ENCODE measurements at places on chromosomes 11 and 22.

DNA sequence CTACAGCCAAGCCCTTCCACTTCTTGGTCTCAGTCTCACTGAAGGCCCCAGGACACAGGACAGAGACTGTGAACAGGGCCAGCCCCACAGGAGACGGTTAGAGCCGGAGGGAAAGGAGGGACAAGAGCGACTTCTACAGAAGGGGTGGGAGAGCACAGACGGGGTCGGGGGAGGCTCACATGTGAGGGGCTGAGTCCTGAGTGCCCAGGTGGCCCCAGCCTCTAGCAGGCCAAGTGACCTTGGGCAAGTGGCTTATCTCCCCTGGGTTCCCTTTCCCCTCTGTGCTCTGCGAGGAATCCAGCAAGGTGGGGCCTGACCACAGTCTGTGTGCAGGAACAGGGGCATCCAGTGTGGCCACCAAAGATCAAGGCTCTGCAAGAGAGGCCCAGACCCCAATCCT is 102.6 kb upstream of the LMO1 start:
- no peak for DNase-seq

DNA sequence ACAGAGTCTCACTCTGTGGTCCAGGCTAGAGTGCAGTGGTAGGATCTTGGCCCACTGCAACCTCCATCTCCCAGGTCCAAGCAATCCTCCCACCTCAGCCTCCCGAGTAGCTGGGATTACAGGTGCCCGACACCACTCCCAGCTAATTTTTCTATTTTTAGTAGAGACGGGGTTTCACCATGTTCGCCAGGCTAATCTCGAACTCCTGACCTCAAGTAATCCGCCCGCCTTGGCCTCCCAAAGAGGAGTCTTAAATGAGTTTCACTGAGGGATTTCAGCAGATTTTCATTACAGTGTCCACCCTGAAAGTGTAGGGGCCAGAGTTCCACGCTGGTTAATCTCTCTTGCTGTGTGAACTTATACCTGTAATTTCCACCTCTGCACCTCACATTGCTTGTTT is 412 bp upstream of the RPS3 start:
- DNase-seq, result no peak

GRCh38 chr11:38884145-38884865 is 2286.3 kb upstream of the RAG2 start:
- DNase-seq, result no peak

DNA sequence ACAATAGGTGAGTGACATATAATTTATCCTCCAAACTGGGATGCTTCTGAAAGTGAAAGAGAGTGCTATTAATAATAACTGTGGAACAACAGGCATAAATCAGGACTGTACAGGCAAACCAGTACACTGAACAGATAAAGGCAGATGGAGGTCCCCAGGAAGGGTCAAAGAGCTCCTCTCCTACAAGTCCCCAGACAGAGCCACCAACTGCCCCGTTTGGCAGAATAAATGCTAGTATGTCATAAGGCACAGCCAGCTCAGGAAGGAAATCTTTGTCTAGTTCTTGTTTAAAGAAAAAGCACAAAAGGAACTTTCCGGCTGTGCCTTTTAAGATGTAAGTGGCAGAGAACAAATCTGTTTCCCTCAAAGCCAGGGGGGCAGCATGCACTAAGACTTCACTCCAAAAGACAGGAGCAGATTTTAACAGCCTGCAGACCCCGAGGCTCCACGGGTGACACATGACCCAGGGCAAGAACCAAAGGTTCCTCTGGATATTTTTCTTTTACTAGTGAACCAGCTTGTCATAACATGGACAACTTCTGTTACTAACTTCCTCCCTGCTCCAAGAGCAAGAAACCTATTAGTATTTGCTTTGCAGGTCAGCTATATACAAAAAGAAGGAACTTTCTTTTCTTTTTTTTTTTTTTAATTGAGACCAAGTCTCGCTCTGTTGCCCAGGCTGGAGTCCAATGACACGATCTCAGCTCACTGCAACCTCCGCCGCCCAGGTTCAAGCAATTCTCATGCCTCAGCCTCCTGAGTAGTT is 50.2 kb downstream of the MYH9 start:
- no peak for DNase-seq

DNA sequence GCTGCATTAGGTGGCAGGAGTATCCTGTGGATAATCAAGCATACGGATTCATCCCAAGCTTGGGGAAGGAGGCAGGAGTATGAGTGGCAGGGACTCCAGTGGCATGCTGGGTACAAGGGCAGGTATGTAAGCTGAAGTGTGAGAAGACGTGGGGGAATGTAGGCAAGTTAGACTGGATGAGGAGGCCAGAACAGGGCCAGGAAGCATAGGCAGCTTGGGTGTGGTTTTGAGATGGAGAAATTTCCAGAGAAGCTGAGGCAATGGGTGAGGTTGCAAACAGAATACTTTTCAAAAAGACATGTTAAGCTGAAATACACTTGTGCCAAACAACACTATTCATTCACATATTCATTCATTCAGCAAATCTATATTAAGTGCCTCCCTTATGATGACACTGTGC is 43.1 kb upstream of the AMOTL1 start:
- no peak for DNase-seq

GRCh38 chr11:64990222-64990923 is 6.4 kb downstream of the BATF2 start:
- no peak for DNase-seq

- DNase-seq, result no peak
These were observed 483.3 kb downstream of the TBC1D22A start for GRCh38 chr22:47245786-47246185.

GRCh38 chr11:43905813-43906241 is 25.2 kb downstream of the ALKBH3 start:
- DNase-seq, result no peak

DNA sequence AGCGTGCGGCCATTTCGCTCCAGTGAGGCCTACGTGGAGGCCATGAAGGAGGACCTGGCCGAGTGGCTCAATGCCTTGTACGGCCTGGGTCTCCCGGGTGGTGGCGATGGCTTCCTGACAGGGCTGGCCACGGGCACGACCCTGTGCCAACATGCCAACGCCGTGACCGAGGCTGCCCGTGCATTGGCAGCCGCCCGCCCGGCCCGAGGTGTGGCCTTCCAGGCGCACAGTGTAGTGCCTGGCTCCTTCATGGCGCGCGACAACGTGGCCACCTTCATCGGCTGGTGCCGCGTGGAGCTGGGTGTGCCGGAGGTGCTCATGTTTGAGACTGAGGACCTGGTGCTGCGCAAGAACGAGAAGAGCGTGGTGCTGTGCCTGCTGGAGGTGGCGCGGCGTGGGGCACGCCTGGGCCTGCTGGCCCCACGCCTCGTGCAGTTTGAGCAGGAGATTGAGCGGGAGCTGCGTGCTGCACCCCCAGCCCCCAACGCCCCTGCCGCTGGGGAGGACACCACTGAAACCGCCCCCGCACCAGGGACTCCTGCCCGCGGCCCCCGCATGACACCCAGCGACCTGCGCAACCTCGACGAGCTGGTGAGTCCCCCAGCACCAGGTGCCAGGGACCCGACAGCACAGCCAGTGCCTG is 1.8 kb downstream of the GAS2L1 start:
- no peak for DNase-seq

DNA sequence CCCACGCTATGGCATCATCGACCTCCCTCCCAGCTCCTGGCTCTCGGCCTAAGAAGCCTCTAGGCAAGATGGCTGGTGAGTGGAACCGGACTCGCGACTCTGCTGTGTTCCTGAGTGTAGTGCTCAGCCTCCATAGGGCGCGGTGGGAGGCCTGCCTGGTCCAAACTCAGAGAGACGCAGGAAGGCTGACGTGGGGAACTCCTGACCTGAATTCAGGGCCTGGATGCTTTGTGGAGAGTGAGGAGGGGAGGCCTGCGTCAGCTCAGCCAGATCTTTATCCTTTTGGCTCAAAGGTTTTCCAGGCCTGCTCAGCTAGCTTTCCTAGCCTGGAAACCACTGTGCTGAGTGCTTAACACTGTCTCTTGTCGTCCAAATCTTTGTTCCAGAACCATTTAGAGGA is 8.0 kb downstream of the TIRAP start:
- DNase-seq, result no peak

DNA sequence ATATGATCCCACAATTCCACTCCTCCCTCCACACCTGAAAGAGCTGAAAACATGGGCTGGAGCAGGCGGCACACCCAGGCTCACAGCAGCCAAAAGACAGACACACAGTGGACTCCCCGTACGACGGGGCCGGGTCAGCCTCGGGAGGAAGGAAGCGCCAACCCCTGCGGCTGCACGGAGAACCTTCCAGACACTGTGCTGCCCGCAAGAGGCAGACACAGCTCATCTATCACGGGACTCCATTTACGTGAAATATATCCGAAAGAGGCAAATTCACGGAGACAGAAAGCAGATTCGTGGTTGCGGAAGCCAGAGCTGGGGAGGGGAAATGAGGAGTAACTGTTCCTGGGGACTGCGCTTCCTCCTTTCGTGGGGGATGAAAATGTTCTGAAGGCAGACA is 165.0 kb downstream of the BRD1 start:
- no peak for DNase-seq

GRCh38 chr11:86606836-86607481 is 65.5 kb downstream of the ME3 start:
- peak; percentile 23 for DNase-seq

DNA sequence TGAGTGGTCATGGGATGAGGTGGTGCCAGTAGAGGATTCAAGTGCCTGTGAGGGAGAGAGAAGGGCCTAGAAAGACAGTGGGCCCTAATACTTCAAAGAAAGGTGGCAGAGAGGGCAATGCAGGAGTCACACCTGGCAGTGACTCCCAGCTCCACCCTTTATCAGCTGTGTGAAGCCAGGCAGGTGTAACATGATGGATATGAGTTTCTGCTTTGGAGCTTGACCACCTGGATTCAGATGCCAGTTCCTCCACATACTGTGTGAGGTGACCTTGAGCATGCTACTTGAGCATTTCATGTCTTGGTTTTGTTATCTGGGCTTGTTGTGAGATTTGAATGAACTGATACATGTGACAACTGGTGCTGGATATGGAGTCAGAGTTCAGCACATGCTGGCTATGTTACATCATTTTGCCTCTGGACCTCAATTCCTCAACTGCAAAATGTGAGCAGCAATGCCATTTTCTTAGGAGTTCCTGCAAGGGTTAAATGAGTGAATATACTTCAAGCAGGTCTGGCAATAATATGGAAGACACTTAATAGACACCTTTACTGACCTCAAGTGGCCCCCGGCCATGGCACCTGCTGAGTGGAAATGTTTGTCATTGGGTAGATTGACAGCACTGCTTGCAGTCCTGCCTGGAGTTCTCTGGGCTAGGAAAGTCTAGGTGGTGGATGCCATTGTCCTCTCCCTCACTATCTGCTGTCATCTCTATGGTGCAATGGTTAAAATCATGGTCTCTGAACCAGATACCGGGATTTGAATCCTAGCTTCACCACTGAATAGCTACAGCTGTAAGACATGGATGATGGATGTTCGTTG is 83.3 kb downstream of the MICAL2 start:
- DNase-seq, result no peak

DNA sequence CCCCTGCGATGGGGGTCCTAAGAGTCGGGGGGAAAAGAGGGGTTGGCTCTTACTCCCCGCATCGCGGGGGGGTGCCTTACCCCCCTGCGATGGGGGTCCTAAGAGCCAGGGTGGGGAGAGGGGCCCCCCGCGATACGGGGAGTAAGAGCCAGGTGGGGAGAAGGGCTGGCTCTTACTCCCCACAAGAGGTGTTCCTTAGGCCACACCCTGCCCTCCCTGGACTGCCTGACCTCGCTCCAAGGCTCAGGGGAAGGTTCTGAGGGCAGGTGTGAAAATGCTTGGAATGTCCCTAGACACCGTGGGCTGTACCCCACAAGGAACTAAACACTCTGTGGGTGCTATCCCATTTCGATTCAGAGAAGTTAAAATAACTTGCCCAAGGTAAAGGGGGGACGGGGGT is 7.8 kb downstream of the UNC93B1 start:
- no peak for DNase-seq

- no peak for DNase-seq
These were observed 134.7 kb downstream of the ME3 start for GRCh38 chr11:86537541-86538222.

GRCh38 chr22:32407312-32407711 is 4.7 kb downstream of the RTCB start:
- DNase-seq, result no peak

GRCh38 chr22:26394777-26395176 is 34.3 kb upstream of the ASPHD2 start:
- DNase-seq, result no peak

GRCh38 chr11:84853841-84854497 is 773.2 kb downstream of the DLG2 start:
- no peak for DNase-seq

DNA sequence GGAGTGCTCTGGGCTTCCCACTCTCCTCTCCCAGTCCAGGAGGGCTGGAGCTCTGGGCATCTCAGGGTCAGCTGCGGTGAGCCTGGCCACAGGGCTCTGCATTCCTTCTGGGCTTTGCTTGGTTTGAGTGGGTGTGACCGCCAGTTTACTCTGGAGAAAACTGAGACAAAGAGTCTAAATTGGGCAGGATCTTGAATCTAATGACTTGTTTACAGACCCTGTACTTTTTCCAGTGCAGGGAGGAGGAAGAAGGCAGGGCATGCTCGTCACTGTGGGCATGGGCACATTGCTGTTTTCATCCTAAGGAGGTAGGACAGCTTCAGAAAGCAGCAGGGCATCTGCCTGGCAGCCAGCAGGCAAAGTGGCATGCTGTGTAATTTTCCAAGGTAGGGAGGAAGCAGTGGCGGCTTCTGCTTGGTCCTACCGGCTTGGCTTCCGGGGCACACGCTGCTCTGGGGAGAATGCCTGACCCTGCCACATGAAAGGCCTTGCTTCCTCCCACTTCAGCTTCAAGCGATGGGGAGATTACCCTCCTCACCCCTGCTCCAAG is 22.9 kb downstream of the FLI1 start:
- DNase-seq, result no peak

DNA sequence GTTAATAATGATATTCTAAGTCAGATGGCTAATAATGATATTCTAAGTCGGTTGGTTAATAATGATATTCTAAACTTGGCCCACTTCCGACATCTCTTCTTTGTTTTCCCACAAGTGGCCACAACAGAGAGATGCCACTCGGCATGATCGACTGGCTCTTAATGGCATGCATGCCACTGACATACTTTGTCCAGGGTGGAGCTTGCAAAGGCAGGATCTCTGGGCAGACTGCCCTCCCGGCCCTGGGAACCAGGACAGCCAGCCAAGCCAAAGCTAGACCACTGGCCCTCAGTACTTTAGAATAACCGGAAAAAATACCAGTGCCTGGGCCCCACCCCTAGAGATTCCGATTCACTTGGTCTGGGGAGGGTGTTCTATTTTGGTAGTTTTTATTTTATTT is 78.1 kb downstream of the KIAA1671 start:
- no peak for DNase-seq
